Camera-type eye (tissue), 1 donor: ENCODE measurements at places on chromosomes 3 and 15. TPM values are rescaled to one million over a fixed set of nuclear protein-coding genes. Genes with fewer than 3 reads are reported as not detected.

The INAFM2 gene
- total RNA-seq, result 14.6 TPM

The CSK gene
- 39.9 TPM for total RNA-seq

The CSTA gene
- total RNA-seq, result not detected

The LDHAL6B gene
- not detected for total RNA-seq

The PPP1R14D gene
- total RNA-seq, result not detected

The ARHGEF26 gene
- 37.5 TPM for total RNA-seq

The KBTBD13 gene
- not detected for total RNA-seq

The CASR gene
- 0.05 TPM for total RNA-seq

The ADAMTS9 gene
- 77.6 TPM for total RNA-seq

The STRIT1 gene
- total RNA-seq, result not detected

The LRRC15 gene
- 1.4 TPM for total RNA-seq

The ACTC1 gene
- total RNA-seq, result 136 TPM

The ATP10A gene
- total RNA-seq, result 5.9 TPM

The IMPG2 gene
- total RNA-seq, result 221 TPM

The GABRA5 gene
- 1.6 TPM for total RNA-seq

The SLC24A5 gene
- 22.1 TPM for total RNA-seq

The ZNF609 gene
- total RNA-seq, result 49.6 TPM

The ANKRD34C gene
- 0.22 TPM for total RNA-seq

The ZNF620 gene
- total RNA-seq, result 15.3 TPM

The FMN1 gene
- 67.1 TPM for total RNA-seq

The DCLK3 gene
- total RNA-seq, result 1.6 TPM

The TMC3 gene
- 0.22 TPM for total RNA-seq

The LTK gene
- total RNA-seq, result 2.3 TPM

The SERINC4 gene
- total RNA-seq, result 3.8 TPM

The MKRN3 gene
- total RNA-seq, result 34.4 TPM

The IL17RC gene
- 28.1 TPM for total RNA-seq

The WDR49 gene
- total RNA-seq, result 1.1 TPM

The SLC22A14 gene
- 0.16 TPM for total RNA-seq

The CFAP44 gene
- 16.9 TPM for total RNA-seq

The MKRN2OS gene
- total RNA-seq, result not detected

The POPDC2 gene
- total RNA-seq, result 2.4 TPM

The C3orf20 gene
- 0.22 TPM for total RNA-seq

The ZBED2 gene
- 0.49 TPM for total RNA-seq

The ENTPD3 gene
- 1.7 TPM for total RNA-seq

The C3orf49 gene
- total RNA-seq, result not detected

The TRH gene
- 14.0 TPM for total RNA-seq

The ACSBG1 gene
- 1.0 TPM for total RNA-seq

The CCR3 gene
- total RNA-seq, result not detected

The TRAT1 gene
- 0.82 TPM for total RNA-seq

The GRAMD1C gene
- 37.1 TPM for total RNA-seq

The CALML4 gene
- total RNA-seq, result 12.4 TPM

The C15orf62 gene
- 1.1 TPM for total RNA-seq

The ZNF662 gene
- total RNA-seq, result 33.0 TPM

The CLDN1 gene
- total RNA-seq, result 9.4 TPM

The MST1R gene
- total RNA-seq, result 1.8 TPM

The GOLGA6A gene
- total RNA-seq, result 0.49 TPM

The APBA2 gene
- 49.4 TPM for total RNA-seq

The CHRNA7 gene
- total RNA-seq, result 6.1 TPM

The RUVBL1 gene
- 41.4 TPM for total RNA-seq

The ADAMTS7 gene
- 20.7 TPM for total RNA-seq
